ENCODE measurements at places on chromosomes 12 and 14.

DNA sequence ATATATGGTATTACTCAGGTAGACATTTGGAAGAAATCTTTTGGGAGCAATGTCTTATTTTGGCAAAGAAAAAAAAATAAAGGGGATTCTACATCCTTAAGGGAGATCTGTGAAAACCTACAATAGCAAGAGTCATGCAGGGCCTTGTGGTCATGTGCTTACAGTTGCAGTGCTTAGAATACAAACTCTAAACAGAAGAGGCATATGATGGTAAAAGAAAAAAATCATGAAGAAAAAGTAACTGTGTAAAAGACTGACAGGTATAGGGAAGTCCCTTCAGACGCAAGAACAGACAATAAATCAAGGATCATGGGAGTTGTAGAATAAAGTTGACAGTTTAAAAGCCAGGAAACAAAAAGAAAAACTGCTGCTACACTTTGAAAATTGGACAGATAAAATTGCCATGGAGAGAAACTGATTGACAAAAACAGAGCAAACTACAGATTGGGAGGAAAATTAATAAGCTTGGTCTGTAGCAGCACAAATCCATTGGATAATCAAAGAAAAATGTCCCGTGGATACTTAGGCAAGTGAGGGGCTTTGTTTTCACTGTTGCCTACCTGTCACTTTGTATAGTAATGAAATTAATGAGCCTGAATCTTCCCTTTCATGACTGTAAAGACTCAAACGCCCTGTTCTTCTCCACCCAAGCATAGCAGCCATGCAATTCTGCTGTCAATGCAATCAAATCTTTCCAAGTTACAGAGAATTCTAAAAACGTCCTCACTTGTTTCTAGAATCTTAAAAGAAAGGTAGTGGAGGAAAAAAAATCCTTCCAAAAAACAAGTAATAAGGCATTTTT lies 402.0 kb downstream of the SYT1 start:
- no peak for DNase-seq

DNA sequence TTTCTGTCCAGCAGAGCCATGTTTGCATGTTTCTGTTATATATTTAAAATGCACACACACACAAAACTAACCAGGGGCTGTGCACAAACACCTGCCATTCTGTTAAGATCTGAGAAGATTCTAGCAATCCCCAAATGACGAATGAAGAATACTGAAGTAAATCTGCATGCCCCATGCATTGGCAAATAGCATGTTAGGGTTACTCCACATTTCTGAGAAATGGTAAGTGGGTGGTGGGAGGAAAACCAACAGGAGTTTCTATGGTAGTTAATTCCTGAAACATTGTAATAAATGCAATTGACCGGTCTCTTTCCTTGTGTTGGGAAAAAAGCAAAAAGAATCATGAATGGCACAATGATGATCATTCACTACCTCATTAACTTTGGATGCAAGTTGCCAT lies 318.0 kb downstream of the BCAT1 start:
- no peak for DNase-seq

DNA sequence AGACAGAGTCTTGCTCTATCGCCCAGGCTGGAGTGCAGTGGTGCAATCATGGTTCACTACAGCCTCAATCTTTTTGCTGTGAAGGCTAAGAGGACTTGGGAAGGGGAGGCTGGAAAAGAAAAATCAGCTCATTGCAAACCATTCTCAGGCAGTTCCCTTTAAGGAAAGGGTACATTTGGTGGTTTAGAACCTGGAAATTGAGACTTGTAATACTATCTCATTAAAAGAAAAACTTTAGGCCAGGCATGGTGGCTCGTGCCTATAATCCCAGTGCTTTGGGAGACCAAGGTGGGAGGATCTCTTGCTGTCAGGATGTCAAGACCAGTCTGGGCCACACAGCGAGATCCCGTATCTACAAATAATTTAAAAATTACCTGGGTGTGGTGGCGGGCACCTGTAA lies 21.3 kb upstream of the TUBA1C start:
- DNase-seq: no peak

- no peak for DNase-seq
These were observed 289.1 kb downstream of the RMST start for GRCh38 chr12:97751704-97752103.

DNA sequence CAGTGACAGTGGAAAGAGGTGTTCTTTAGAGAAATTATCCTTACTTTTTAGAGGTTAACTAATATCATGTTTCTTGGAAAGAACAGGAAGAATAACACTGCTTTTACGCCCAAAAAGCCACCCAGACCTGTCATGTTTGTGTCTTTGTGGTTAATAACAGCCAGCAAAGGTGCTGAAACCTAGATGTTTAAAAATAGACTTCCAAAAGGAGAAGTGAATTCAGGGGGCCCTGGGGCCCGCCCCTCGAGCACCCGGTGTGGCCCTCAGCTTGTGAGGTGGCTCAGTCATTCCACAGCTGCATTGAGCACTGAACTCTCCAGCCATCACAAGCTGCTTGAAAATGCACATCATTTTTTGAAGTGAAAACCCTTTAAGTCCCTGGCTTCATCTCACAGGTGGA lies 20.8 kb upstream of the AMN start:
- DNase-seq: no peak

DNA sequence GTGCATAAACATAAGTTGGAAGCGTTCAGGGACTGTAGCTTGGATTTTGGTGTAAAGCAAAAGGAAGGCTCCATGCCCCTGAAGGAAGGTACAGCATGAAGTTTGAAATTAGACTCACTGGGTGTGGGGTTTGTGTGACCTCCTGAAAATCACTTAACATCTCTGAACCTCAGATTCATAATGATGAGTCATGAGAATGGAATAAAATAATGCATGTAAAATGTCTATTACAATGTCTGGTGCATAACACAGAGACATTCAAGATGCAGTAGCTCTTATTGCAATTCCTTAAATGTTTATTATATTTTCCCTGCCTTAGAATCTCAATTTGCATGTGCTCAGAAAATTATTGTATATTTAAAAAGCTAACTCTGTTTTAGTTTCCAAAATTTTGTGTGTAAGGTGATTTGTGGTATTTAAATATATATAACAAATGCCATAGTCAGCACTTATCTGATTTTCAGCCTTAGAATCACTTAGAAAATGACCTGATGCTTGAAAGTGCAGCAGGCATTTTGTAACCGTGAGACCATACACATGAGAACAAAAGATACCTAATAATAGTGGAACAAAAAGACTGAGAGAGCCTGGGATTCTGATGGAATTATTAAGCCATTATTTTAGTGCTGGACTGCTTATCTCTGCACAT lies 66.3 kb downstream of the E2F7 start:
- no peak for DNase-seq

GRCh38 chr14:89750908-89751392 lies 203.6 kb downstream of the EFCAB11 start:
- no peak for DNase-seq

- no peak for DNase-seq
These were observed 268.2 kb downstream of the DPF3 start for GRCh38 chr14:72625689-72626088.

DNA sequence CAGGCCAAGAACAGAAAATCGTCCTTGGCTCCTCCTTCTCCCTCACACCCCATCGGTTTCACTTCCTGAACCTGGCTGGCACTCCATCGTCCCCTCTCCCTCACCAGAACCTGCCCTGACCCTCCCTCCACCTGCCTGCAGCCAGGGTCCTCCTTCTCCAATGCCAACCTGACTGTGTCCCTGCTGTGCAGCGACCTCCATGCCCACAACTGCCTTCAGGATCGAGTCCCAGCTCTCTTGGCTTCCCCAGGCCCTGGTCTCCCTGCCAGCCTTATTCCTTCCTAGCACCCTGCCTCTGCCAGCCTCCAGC lies 19.8 kb downstream of the HVCN1 start:
- DNase-seq: no peak

DNA sequence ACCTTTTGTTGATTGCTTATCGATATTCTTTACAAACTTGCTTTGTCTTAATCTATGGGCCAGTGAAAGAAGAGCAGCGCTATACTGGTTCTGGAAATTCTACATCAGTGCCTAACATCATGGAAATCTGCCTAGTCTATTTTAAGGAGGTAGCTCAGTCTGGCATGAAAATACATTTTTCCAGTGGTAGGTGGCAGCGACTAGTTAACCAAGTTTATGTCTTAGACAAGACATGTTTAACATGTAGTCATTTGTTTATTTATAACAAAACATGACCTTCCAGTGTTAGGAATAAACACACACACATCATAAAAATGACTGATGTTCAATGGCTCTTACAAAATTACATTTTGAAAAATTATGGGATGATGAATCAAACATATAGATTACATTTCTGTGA lies 336.0 kb upstream of the SOX5 start:
- DNase-seq: no peak

- no peak for DNase-seq
These were observed 213.4 kb downstream of the CCER1 start for GRCh38 chr12:90741611-90742010.

GRCh38 chr14:78488938-78489337 lies 318.8 kb downstream of the NRXN3 start:
- DNase-seq: no peak

DNA sequence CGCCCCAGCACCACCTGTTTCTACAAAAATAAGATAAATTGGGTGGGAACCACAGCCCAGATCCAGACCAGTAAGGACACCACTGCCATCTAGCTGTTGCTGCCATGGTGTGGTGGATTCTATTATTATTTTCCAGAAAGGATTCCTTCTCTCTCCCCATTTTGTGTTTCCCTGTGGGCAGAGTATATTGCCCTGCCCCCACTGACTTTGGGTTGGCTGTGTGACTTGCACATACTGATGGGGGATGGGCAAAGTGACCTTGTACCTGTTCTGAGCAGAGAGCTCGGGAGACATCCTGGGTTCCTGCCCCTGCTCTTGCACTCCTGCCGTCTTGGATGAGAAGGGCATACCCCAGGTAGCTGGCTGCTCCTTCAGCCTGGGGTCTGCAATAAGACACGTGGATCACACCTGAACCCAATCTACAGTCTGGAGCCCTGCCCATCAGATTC lies 24.3 kb downstream of the MOAP1 start:
- DNase-seq: no peak

DNA sequence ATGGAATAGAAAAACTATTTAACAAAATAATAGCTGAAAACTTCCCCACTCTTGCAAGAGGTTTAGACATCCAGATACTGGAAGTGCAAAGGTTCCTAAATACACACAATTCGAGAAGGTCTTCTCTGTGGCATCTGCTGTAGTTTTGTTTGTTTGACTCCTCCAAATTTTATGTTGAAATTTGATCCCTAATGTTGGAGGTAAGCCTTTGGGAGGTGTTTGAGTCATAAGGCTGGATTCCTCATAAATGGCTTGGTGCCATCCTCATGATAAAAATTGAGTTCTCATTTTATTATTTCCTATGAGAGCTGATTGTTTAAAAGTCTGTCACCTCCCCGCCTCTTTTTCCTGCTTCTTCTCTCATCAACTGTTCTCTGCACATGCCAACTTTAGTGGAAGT lies 182.7 kb downstream of the MYRFL start:
- no peak for DNase-seq

GRCh38 chr14:68014771-68015170 lies 195.2 kb downstream of the RAD51B start:
- DNase-seq: no peak

- no peak for DNase-seq
These were observed 56.4 kb downstream of the GLT1D1 start for GRCh38 chr12:128909653-128910052.

DNA sequence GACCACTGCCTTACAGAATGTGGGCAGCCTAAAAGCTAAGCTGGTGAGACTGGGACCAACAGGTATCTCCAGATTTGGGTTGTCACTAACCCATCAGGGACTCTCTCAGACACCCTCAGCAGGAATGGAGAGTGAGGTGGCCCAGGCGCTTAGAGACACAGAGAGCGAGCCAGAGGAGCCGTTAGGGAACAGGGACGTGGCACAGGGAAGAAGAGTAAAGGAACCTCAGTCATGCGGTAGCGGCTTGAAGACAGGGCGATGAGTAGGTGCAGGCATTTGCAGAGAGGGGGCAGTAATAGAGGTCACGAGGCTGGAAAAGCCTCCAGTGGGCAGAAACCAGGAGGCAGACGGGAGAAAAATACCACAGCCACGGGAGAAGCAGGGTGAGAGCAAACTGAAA lies 158.0 kb upstream of the CCND2 start:
- no peak for DNase-seq

- DNase-seq: no peak
These were observed 60.6 kb upstream of the KCNA1 start for GRCh38 chr12:4849115-4849541.

- DNase-seq: no peak
These were observed 30.4 kb downstream of the MMAB start for GRCh38 chr12:109542876-109543275.

GRCh38 chr14:105733081-105734065 lies 207.0 kb downstream of the TMEM121 start:
- no peak for DNase-seq

DNA sequence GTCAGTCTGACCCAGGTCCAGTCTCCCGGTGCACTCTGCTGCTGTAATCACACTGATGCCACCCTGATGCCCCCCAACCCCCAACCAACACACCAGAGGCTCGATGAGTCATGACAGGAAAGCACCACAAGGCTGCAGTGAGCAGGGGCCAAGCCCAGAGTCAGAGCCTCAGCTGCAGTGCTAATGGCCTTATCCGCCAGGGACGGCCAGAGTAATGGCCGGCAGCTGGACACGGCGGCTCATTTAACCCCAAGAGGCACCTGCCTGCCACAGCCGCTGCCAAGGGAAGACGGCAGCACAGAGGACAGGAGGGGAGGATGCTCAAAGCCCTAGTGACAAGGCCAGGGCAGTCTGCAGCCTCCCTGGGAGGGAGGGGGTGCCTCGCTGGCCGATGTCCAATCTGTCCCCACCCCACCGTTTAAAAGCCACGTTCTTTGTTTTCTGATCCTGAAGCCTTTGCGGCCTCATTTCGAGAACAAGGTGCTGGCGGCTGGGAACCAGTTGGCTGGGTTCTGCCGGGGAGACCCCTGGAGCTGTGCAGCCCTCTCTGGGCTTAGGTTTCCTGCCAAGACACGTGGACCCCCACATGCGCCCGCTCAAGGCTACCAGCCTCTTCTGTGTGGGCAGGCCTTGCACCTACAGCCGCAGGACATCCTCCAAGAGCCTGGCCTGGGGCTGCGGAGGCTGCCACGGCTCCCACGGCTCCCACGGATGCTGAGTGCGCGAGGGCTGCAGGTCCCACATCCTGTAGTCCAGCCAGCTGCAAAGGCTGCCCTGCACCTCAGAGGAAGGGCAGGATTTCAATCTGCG lies 13.1 kb downstream of the CCDC85C start:
- DNase-seq: no peak

GRCh38 chr14:39102265-39102968 lies 618 bp downstream of the SEC23A start:
- DNase-seq: no peak

DNA sequence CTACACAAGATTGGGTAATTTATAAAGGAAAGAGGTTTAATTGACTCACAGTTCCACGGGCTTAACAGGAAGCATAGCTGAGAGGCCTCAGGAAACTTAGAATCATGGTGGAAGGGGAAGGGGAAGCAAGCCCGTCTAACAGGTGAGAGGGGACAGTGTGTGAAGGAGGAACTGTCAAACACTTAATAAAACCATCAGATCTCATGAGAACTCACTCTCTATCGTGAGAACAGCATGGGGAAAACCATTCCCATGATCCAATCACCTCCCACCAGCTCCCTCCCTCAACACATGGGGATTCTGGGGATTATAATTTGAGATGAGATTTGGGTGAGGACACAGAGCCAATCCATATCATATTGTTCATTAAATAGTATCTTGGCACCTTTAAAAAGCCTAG lies 56.1 kb downstream of the EPS8 start:
- DNase-seq: no peak
